ENCODE measurements at places on chromosomes 7 and 10. TPM values are rescaled to one million over a fixed set of nuclear protein-coding genes. Genes with fewer than 3 reads are reported as not detected.

Gene AGAP9
- total RNA-seq = 4.8 TPM

Gene CTAGE8
- total RNA-seq = 0.61 TPM

Gene GJD4
- not detected for total RNA-seq

Gene OR9A2
- total RNA-seq = 0.24 TPM

- ATAC-seq = no peak
Measured at GRCh38 chr7:1050956-1051690, 6.8 kb downstream of the GPR146 start.

DNA sequence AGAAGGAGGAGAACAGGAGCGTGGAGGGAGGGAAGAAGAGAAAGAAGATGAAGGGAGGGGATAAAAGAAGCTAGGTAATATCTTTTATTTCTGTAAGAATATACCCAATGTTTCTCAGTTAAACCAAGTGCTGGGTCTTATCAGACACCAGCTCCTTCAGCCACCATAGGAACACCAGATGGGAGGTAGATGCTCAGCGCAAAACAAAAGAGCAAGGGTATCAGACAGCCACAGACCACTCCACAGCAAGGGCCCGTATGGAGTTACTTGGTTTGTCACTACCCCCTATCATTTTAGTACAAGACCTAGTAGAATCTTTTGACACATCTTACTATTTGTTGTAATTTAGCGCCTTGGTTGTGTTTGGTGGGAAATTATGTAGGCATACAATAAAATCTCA is 65.9 kb upstream of the FAM133B start:
- ATAC-seq = no peak

- ATAC-seq = no peak
Measured at GRCh38 chr7:157554393-157555238, 217.8 kb downstream of the DNAJB6 start.

DNA sequence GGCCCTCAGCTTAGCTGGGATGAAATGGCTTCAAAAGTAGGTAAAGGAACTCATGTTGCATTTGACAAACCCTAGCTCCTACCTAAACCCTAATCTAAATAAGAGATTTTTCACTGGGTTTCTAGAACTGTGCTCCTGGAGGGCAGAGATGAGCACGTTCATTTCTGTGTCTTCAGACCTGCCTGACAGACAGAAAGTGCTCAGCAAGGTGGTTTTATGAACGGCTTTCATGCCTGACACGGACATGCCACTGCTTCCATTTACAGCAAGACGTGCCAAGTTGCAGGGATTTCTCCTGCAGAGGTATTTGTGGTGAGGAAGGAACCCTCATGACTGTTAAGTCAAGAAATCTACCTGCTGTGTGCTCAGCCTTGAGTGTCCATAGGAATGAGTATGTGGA is 83.5 kb upstream of the KMT2C start:
- no peak for ATAC-seq

- no peak for ATAC-seq
Measured at GRCh38 chr7:100191775-100192174, 14.1 kb downstream of the STAG3 start.

DNA sequence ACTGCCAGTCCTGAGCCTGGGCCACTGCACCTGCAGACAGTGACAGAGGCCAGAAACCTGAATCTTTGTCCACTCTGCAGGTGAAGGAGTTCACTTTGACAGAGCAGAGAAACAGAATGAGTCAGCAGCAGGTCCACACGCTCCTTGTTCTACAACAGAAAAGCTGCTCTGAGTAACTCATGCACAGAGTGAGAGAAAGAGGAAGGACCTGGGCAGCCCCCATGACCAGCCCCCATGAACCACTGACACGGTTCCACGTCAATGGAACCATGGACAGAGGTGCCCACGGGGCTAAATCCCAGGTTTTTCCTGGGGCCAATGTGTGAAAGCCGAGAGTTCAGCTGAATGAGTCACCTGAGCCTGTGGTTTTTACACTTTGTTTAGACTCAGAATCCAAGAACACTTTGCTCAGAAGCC is 40.8 kb upstream of the CTBP2 start:
- ATAC-seq = peak; percentile 65

DNA sequence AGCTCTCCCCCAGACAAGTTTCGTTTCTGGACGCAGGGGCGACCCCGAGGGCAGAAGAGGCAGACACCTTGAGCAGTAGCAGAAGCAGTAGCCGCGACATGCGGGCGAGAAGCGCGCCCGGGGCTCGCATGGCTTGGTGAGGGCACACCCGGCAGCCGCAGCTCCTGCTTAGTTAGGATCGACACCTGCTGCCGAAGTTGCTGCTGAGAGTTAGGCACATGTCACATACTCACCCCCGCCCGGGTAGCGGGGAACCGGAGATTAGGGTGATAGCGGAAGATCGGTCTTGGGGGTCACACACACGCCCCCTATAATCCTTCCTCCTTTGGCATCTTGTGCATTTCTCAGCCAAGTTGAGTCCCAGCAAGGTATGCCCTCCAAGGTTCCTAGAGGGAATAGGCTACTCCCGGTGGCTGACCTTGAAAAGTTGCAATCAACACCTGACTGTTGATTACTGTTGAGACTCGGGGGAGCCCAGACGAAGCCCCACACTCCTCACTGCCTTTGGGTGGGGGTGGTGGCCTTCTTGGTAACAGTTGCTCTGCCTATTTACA is 668 bp downstream of the GPR37 start:
- peak; percentile 37 for ATAC-seq

DNA sequence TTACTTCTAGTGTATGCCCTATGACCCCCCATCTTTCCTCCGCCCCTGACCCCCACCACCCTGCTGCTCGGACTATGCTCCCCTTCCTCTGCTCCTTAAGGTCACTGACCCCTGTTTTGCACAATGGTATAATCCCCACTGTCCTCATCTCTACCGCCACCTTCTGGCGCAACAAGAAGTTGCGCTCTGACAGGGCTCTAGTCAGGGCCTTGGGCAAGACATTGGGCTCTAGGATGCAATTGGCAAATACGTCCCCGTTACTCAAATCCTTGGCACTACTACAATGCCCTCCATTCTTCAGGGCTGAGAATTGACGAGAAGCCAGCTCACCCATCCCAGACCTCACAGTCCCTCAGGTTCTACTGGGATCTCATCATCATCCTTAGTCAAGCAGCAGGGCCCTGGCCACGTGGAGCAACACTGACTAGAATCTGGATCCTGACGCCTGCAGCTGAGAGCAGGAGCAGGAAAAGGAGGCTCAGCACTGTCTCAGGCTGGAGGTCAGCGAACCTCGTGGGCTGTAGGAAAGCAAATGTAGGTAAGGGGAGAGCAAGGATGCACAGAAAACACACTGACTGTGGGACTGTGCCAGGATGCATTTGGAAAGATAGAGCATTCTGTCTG is 10.6 kb downstream of the LRIT2 start:
- peak; percentile 74 for ATAC-seq

Data from activated T-helper 17 cell treated with anti-CD3 and anti-CD28 coated beads, Interleukin-2, amount 50 U/mL, for 72 hours (primary cell).